ENCODE measurements at places on chromosomes 5 and 9.

- DNase-seq: peak; percentile 72
Measured at GRCh38 chr9:113577525-113578261, 114.2 kb downstream of the RGS3 start.

GRCh38 chr5:64166201-64166959 lies 737 bp downstream of the RNF180 start:
- peak; percentile 50 for DNase-seq

DNA sequence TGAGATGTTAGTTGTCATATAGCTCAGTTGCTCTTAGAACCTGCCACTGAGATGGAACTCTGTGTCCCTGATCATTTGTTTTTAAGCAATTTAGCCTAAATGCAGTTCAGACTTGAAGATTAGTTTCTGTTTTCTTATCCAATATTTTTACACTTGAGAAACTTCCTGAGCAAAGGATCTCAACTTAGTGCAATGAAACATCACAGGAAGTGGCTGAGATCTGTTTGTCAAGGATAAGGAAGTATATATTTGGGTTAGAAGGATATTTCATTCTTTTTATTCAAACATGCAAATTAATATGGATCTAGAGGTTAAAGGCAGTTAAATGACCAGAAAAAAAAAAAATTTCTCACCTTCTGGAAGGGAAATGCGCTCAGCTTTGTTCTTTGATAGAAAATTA lies 19.7 kb upstream of the F2R start:
- no peak for DNase-seq

- no peak for DNase-seq
Measured at GRCh38 chr5:37926732-37927131, 86.9 kb upstream of the GDNF start.

DNA sequence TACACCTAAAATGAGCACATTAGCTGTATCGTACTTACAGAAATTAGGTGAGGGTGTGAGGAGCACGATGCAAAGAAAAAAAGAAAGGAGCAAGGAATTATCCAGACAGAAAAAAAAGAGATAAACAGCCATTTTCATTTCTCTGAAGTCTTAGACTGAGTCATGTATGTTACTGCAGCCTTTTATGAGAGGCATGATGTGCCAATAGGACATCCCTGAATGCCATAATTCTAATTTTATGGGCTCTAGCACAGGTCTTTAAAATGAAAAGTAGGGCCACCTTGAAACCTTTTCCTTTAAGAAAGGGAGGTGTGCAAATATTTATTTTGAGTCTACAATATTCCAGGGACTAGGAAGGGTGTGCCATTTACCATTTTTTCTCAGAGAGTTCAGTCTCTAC lies 74.1 kb upstream of the PTPRD start:
- no peak for DNase-seq

DNA sequence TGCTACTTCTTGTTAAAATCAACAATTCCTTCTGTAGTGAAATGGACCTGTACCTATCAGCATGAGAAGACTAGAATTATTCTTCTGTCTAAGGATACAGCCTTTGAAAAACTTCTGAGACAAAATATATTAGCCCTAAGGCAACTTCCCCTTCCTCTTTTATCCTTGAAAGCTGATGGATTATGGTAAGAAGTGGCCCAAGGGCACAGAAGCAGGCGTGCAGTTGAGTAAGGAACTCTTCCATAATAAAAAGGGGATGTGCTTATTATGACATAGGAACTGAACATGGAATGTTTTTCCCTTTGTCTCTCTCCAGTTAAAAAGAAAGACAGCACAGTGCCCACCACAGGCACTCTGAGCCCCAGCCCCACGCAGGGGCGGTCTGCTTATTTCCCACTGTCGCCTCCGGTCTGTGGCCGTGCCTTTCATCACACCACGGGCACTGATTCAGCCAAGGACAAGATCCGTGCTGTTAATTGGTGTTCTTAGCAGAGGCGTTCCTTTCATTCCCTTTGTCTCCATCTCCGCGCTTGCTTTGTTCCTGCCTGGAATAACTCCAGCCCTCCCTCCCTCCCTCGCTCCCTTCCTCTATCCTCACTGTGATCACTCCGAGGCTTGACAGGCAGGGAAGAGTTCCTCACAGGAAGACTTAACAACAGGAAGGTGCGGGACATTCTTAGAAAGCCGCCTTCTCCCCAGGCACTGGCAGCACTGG lies 135.9 kb upstream of the OTULINL start:
- DNase-seq: no peak

DNA sequence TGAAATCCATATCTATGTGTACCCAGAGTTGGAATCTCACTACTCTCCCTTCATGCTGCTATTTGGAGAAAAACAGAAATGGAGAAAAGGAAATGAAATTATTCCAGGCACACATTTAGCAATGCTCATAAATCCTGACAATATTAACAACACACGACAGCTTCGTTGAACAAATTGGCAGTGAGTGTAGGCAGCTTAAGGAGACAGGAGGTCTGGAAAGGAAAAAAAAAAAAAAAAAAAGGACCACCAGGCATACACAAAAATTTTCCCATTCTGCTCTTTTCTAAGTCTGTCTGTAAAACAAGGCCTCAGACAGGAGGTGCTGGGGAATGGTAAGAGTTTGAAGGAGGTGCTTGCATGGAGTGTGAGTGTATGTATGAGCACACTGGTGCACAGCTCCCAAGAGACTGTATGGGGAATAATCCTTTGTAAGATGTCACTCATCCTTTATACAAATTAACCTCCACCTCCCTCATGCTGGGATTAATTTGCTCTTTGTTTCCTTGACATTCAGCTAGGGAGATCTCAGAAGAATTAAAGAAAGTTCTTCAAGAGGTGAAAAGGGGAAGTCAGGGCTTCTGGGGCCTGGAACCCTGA lies 78.9 kb downstream of the ASTN2 start:
- DNase-seq: no peak

DNA sequence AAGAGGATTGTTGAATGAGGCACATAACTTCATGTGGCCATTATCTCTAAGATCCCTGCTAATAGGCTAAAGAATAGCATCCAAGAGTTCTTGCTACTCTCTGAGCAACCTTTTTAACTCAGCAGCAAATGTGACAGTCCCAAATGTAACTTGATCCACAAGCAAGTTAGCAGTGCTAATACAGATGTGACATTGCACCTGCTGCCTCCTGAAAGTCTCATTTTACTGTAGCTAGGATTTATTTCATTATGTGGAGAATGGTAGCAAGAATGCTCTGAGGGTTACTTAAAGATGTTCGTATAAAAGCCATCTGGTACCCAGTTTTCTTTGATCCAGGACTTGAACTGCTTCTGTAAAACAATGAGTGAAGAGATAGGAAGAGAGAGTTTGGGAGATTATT lies 45.8 kb downstream of the CDH10 start:
- DNase-seq: no peak

- no peak for DNase-seq
Measured at GRCh38 chr5:113354055-113354454, 80.7 kb downstream of the TSSK1B start.

- no peak for DNase-seq
Measured at GRCh38 chr5:132479111-132479951, 11.2 kb downstream of the IRF1 start.

GRCh38 chr9:133987946-133988665 lies 4.0 kb downstream of the VAV2 start:
- no peak for DNase-seq

DNA sequence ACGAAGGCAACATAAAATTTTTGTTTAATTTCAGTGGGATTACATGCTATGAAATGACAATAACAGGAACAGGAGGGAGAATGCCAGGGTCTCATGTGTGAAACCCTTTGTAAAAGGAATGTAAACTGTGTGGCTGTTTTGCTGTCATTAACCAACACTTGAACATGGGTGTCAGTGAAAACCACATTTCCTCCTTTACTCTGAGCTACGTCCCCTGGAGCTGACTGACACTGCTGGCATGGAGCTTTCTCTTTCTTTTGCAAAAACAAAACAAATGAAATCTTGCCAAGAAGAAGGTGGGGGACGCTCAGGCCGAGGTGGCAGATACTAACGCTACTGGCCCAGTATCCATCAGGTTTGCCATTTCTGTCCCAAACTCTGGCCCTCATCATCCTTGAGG lies 121.4 kb downstream of the DMRT2 start:
- DNase-seq: no peak

GRCh38 chr9:122040561-122041242 lies 52.4 kb downstream of the TTLL11 start:
- DNase-seq: no peak

DNA sequence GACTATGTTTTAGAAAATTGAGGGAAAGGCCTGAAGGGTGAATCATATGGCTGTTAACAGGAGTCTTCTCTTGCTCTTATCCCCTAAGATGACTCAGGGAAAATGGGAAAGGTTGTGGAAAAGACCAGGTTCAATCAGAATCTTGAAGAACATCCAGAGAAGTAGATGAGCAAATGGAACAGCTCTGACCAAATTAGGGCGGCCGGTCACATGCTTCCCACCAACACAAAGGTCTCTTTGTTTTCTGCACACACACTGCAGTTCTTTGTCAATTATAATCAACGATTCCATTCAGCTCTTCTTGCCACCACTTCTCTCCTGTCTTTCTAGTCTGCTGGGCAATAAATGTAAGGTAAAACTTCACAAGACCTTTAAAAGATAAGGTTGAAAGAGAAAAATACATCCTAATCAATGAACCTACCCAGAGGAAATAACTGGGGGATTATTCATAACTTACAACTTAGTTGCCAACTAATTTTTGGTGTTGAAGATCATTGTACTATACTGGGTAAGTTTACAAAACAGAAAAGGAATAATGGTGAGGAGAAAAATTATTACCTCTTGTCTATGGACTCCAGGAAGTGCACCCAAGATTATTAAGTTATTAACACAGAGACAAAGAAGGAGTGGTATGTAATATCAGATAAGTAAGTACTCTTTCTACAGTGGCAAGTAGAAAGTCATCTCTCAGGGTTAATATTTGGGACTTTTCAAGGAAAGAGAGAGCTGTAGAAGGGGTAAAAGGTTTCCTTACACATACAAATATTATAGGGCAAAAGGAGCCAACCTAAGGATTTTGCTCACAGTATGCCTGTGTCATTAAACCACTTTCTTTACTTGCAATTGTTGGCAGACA lies 441.9 kb upstream of the PIK3R1 start:
- DNase-seq: peak; percentile 59

GRCh38 chr5:8230868-8231267 lies 361.9 kb downstream of the MTRR start:
- no peak for DNase-seq

Data from Right ventricle myocardium superior (tissue), 1 donor.